ENCODE measurements at places on chromosomes 1 and 21.
A peak's percentile ranks its signal among the peaks of the same experiment; 100 is the strongest.

GRCh38 chr1:214067397-214067796 is 79.6 kb downstream of the PROX1 start:
- DNase-seq: no peak

GRCh38 chr1:1788646-1789431 is 10.6 kb upstream of the NADK start:
- DNase-seq: no peak

DNA sequence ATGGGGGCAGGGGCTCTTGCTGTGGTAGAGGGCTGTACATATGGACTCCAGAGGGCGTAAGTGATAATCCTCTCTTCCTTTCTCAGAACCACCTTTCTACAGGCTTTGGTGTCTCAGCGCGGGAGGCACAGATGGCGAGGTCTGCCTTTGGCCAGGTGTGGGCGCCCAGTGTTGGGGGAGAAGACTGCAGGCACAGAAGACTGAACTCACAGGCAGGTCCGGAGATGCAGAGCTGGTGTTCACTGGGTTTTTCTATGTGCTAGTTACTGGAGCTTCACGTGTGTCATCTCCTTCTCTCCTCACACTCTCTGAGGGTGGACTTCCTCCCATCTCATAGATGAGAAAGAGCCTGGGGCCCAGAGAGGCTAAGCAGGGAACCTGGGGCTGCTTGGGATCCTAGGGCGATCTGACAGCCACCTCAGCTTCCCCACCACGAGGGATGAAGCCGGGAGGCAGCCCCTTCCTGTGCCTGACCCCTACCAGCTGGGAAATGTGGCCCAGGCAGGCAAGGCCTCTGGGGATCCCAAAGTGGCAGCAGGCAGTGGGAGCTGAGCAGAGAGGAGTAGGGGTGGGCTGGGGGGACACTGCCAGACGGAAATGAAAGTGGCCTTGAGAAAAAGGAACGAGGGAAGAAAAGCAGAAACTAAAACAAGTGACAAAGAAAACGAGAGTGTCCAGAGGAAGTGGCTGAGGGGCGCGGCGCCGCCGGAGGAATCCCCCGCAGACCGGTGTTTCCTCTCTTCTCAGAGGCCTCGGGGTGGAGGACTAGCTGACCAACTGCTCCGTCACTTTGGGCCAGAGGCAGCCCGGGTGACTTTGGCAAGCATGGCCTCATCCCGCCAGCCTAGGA is 191.6 kb downstream of the HIVEP3 start:
- DNase-seq: no peak

- DNase-seq: no peak
Measured at GRCh38 chr1:53324728-53325297, 3.1 kb downstream of the LRP8 start.

GRCh38 chr1:174262349-174263241 is 103.3 kb downstream of the RABGAP1L start:
- DNase-seq: peak; percentile 34

- no peak for DNase-seq
Measured at GRCh38 chr1:55634516-55634915, 419.4 kb upstream of the USP24 start.

GRCh38 chr1:54763816-54764132 is 549 bp downstream of the PARS2 start:
- no peak for DNase-seq

- DNase-seq: no peak
Measured at GRCh38 chr1:182698971-182699370, 14.6 kb upstream of the RGS8 start.

DNA sequence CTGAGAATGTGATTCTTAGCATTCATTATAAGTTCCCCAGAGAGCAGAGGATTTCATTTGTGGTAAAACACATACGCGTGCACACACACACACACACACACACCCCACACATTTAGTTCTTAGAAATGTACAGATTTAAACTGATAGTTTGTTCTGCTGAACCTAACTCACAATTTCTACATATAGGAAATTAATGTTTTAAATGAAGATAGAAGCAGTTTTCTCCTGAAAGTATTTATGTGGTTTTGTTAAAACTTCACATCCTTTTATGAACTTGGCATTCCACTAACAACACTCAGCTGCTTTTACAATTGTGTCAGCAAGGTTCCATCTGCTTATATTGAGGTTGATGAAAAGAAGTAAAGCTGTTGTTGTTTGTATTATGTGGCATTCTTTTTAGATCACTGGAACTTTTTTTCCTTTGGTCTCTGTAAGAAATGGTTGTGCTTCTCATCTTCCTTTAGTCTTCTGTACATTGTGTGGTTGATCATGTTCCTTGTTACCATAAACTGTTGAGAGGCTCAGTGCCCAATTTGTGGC is 41.6 kb downstream of the AK4 start:
- DNase-seq: no peak

GRCh38 chr1:33232716-33233115 is 23.6 kb upstream of the ZNF362 start:
- no peak for DNase-seq

DNA sequence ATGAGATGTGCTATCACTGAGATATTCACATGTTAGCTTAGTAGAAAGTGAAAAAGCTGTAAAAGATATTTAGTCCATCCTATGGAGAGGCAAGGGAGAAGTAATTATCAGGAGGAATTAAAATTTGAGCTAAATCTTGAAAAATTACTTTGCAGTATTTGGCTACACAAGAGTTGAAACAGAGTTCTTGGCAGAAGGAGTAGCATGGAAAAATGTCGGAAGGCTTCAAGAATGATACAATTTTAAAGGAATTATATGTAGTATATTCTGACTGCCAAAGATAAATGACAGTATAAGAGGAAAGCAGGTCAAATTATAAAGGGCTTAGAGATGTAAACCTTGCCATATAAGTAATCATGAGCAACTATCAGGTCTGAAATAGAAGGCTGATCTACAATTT is 518.9 kb downstream of the BRINP3 start:
- DNase-seq: no peak

- no peak for DNase-seq
Measured at GRCh38 chr1:12220890-12221289, 8.9 kb upstream of the VPS13D start.

GRCh38 chr1:146019231-146020057 is 2.1 kb downstream of the HJV start:
- no peak for DNase-seq

DNA sequence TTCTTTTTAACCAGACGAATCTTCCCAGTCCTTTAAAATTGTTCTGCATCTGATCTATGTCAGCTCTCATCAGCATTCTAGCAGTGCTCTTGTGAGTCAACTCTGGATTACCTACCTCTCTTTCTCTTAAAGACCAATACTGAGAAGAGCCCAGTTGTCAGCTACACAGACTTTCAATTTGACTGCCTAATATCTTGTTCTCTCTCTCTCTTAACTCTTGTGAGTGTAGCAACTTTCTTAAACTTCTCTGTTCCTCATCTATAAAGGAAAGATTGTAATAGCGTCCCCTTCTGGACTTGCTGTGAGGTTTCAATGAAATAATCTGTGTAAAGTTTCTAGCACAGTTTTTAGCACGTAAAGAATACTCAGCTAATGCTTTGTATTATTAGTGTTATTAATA is 499.3 kb upstream of the ADAMTS5 start:
- DNase-seq: no peak

DNA sequence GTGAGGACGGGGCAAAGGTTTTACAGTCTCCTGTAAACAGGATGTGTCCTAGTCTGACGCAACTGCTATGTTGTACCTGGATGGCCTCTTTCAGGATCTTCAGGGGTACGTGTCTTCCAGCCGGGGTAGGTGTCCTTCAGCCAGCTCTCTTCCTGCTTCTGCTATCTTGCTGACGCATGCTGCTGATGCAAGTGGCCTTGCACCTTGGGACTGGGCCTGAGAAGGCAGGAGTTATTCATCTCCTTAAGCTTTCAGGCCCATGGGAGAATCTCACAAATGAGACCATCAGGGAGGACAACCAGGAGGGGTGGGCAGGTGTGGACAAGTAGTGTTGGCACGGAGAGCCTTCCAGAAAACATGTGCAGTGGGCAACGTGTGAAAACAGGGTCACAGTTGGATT is 7.9 kb upstream of the SPRR1B start:
- DNase-seq: no peak

- no peak for DNase-seq
Measured at GRCh38 chr21:14842601-14843000, 222.2 kb downstream of the NRIP1 start.

Measured in left renal cortex interstitium (tissue), 4 donors.